ENCODE measurements at places on chromosomes 3 and 15.
A peak's percentile ranks its signal among the peaks of the same experiment; 100 is the strongest.

GRCh38 chr3:49725906-49726681 is 2.3 kb upstream of the GMPPB start:
- no peak for DNase-seq

DNA sequence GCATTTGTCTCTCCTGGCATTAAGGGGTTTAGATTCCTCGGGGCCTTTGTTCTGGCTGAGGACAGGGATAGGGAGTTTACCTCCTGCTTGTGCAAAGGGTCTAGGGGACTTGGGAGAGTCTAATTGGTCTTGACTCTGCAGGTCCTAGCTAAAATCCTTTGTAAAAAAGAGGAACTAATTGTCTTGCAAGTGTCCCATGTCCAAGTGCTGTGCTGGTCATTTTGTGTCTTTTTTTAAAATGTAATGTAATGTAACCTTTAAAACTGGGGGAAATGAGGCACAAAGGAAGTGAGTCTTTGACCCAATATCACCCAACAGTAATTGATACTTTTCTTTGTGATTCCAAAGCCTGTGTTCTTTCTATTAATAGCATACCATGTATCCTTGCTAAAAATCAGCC is 14.9 kb upstream of the C3orf80 start:
- no peak for DNase-seq

- DNase-seq: no peak
Measured at GRCh38 chr15:60344461-60344860, 53.3 kb downstream of the ANXA2 start.

GRCh38 chr3:131503320-131503635 is 507 bp upstream of the MRPL3 start:
- peak; percentile 53 for DNase-seq

DNA sequence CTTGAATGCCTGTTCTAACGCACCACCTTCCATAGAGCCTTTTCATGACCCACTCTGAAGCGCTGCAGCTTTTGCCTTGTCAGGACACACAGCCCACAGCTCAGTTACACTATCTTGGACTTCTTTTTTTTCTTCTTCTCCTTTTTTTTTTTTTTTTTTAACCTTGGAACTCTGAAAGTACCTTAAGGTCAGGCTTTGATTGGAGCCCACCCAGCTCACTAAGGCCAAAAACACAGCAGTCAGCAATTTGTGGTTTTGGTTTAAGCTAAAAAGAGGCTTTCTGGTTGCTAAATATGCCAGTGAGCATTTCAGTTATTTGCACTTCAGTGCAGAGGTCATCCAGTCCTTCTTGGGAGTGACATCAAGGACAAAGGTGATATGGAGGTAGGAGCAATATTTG is 1.7 kb downstream of the SLC25A20 start:
- no peak for DNase-seq

- DNase-seq: no peak
Measured at GRCh38 chr3:34189133-34189532, 390.7 kb downstream of the PDCD6IP start.

DNA sequence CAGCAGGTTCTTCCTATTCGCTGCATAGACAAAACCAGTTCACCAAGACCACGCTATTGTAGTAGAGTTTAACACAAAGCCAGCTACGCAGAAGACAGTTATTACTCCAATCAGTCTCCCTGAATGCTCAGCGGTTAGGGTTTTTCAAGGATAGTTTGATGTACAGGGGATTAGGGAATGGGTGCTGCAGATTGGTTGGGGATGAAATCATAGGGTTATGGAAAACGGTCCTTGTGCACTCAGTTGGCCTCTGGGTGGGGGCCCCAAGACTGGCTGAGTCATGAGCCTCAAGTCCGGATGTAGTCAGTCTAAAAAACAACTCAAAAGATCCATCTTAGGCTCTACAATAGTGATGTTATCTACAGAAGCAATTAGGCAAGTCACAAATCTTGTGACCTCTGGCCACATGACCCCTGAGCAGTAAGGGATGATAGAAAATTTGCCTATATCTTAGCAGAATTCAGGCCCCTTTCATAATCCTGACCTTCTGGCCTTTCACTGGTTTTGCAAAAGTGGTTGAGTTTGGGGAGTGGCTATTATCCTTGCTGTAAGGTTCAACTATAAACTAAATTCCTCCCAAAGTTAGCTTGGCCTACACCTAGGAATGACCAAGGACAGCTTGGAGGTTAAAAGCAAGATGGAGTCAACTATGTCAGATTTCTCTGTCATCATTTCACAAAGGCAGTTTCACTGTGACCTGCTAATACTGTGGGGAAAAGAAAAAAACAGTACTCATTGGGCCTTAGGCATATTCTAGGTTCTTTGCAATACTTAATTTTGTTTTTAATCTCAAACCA is 57.7 kb downstream of the LIPC start:
- no peak for DNase-seq

DNA sequence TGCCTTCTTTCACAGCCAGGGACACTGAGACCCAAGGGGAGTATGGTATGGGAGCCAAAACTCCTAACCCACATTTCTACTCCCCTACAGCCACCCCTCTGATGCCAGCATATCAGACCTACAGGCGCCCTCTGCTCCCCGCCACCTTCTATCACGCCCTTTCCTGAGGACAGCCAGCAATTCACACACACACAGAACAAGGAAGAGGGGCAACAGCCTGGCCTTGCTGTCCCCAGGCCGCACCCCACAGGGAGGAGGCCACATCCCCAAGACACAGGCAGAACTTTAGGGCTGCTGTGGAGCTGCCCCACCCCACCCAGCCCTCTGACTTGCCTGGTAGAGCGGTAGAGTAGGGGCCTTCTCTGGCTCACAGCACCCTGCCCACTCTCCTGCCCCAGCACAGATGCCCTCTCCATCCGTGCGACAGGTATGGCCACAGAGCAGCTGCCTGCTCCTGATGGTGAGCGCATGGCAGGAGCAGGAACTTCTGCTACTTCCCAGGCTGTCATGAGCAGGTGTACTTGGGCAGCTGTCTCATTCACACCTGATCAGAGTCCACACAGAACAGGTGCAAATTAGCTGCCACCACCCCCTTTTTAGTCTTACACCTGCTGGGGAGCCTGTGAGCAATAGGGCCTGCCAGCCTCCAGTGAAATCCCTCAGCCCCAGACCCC is 33.4 kb downstream of the CCDC33 start:
- no peak for DNase-seq

DNA sequence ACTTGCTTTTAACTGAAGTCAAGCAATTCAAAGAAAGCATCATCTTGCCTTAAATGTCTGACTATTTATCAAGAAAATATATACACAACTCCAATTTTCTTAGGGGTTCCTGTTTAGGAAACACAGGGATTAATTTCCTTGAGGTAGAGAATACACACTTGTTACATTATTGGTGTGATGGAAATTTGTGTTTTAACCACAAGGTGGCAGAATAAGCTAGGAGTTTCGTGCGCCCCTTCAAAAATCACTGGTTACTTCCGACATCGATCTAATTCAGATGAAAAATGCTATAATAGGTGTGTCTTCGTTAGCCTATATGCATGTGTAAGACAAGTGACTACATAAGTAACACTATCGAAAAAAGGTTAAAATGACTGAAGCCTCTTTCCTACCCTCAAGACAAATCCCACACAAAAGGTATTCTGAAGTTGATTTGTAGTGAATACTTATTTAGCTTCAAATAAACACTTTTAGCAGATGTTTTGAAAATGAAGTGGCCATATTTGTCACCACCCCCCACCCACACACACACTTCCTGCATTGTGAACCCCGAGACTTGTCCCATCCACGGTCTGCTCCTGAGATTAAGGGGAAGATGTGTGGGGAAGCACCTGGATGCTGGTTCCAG is 246.5 kb downstream of the ROBO1 start:
- DNase-seq: no peak

DNA sequence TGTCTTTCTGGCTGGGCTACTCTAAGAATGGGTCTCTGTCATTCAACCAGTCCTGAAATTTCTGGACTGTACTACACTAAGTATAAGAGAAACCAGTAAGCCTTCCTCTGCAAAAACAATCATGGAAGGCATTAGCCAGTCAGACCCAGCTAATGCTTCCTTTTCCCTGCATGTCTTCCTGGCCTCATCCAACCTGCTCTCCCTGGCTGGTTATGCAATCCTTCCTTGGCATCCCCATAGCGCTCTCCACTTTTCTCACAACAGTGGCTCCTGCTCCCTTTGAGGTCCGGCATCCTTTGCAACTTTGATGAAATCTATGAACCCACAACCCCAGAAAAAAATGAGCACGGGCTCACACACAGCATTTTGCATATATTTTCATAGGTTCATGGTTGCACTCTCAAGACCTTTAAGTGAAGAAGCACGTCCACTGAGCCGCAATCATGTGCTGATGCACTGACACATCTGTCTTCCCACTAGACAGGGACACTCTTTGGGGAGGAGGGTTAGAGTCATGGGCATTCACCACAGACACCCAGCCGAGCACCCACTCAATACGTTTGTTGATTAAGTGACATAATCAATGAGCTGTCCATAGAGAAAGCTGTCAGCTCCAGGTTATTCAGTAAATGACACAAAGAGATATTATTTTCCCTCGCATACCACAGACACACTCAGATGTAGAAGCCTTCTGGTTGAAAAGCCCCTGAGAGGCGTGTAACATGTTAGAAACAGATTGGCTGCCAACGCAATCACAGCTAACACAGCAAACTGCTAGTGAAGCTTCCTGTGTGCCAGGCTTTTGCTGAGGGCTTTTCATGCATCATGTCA is 66.7 kb downstream of the PLD1 start:
- DNase-seq: no peak

- DNase-seq: no peak
Measured at GRCh38 chr3:115004201-115005140, 142.6 kb downstream of the ZBTB20 start.

- no peak for DNase-seq
Measured at GRCh38 chr3:170219850-170220249, 2.4 kb upstream of the PRKCI start.

GRCh38 chr3:154132777-154133375 is 11.7 kb downstream of the ARHGEF26 start:
- no peak for DNase-seq

GRCh38 chr15:56804938-56805337 is 71.6 kb upstream of the ZNF280D start:
- no peak for DNase-seq

GRCh38 chr3:78405745-78406144 is 1362.1 kb downstream of the ROBO1 start:
- no peak for DNase-seq

Data from GM04504 (cell line).